ENCODE measurements at places on chromosomes 6 and 20. TPM values are rescaled to one million over a fixed set of nuclear protein-coding genes. Genes with fewer than 3 reads are reported as not detected.

DNA sequence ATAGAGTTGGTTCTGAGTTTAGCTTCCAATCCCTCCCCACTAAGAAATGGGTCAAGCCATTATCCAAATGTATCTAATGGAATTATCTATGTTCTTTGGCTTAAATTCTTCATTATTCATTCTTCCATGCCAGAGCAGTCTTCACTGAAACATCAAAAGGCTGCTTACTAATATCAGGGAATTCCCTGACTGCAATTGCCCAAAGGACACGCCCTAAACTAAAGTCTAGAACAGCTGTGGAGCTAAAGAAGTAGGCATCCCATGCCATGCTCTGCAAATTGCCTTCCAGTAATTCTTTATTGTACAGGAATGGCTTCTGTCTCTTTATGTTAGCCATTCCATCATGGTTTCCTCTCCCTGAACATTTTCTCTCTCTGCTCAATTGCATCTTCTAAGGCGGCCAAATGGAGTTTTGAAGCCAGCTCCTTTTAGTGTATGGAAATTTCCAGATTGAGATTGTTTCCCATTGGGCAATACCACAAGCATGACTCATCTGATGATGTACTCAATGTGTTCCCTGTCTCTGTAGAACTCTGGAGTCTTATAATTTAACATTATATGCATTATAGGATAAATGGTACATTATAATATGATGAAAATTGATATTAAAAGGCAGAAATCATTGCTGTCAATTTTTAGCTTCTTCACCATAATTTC, 28.8 kb upstream of the TSHZ2 start:
- peak; percentile 16 for DNase-seq

DNA sequence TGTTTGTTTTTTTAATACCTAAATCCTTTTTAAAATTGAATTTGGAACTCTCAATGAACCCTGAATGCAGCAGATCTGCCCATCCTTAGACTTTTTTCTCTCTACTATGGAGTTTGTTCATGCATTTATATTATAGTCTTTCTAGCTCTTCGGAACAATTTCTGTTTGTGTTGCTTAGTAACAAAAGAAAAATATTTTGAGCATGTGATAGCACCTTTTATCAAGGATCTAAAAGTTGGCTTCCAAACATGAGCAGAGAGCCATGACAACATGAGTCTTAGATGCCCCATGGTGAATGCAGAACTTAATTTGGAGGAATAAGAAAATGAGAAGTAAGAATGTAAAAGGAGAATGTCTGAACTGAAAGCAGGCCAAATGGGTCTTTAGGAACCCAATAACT, 133.7 kb downstream of the EDN1 start:
- DNase-seq = peak; percentile 17

GRCh38 chr6:141580988-141581552, 551.7 kb upstream of the GJE1 start:
- DNase-seq = peak; percentile 80

DNA sequence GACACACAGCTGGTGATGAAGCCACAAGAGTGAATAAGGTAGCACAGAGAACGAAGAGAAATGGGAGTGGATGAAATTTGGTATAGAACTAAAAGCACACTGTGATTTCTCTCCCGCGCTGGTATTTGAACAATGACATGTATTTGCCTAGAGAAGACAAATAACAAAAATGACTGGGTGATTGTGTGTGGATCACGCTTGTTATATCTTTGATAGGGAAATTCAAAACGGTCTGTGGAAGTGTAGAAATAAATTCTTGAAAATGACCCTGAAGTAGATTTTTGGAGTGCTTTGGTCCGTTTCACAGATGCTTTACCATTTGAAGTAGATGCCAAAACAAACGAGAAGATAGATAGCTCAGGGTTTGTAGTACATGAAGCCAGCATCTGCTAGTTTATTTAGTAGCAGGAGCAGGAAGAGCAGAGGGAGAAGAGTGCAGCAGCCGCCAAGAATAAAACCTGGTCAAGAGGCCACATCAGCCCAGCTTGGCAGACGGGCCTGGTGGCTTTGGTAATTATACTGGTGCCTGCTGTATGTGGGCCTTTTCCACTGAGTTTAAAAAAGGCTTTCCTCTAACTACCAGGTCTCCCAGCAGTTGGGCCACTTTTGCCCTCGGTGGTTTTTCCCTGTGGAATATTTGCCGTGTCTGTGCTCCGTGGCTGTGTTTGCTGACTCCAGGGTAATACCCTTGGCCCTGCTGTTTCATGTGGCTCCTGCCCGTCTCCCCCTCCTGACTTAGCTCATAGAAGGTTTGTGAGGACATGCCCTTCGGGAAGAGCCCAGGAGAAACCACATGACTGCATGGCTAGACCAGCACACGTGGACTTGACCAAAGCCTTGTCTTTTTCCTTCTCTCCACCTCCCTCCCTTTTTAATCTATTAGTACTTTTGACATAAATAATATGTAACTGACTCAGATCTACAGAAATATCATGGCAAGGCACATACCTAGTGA, 294.0 kb downstream of the SOX4 start:
- DNase-seq = peak; percentile 85

DNA sequence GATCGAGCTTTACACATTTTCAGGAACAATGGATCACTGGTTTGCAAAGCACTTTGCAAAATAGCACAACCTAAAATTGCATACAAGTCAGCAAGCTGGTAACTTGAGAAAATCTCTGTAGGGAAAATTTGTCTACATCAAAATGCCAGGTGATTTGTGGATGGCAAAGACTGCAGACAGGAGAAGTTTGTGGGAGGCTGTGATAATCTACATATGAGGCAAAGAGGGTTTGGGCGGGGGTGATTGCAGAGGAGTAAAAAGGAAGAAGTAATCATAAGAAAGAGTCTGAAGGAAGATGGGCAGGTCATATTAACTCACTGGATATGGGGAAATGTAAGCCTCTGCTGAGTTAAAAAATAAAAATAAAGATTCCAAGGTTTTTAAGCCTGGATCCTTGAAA, 166.3 kb upstream of the STXBP5 start:
- DNase-seq = no peak

DNA sequence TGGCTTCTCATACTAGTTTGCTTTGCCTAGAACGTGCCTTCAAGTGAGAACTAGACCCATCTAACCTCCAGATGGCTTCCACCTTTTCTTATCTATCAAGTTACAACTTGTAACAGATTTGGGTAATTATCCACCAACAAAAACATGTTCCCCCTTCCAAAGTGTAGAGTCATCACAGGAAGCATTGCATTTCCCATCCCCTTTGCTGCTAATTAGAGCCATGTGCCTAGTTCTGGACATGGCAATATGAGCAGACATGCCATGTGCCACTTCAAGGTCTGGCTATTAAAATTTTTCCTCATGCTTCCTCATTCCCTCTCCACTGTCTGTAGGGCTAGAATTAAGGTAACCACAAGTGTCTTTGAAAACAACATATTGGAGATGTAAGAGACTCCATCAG, 814.4 kb downstream of the TENT5A start:
- no peak for DNase-seq

- no peak for DNase-seq
Observed at GRCh38 chr6:53928641-53929040, 133.8 kb downstream of the LRRC1 start.

GRCh38 chr20:1331801-1332453, 3.0 kb upstream of the SDCBP2 start:
- DNase-seq = no peak

DNA sequence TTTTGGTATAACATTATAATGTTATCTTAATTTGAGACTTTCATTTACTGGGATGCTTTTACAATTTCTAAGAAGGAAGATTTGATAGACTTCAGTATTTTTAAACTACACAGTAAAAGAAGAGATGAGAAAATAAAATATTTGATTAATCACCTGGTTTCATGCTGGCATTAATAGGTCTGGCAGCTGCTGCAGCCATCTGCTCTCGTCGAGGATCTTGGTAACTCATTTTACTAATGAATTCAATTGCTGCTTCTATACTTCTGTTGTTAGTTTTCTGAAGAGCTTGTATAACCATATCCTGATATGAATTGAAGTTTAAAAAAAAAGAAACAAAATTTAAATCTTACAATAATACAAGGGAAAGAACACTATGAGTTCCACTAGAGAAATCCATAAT, 23.0 kb downstream of the LATS1 start:
- no peak for DNase-seq

GRCh38 chr6:23659125-23659524, 466.9 kb upstream of the NRSN1 start:
- no peak for DNase-seq

DNA sequence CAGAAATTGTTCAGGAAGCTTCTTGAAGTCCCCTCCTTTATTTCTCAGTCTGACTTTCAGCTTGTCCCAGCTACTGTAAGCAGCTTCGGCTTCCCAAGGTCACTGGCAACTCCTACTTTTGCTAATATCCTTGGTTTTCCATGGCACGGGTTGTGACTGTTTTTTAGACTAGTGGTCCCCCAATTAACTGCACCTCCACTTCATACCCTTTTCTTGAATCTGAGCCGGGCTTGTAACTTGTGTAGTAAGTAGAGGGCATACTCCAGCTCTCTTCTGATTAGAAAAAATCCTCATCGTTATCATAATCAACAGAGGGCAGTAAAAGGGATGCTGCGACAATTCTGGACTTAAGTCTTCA, 162.3 kb upstream of the TNFAIP3 start:
- no peak for DNase-seq

DNA sequence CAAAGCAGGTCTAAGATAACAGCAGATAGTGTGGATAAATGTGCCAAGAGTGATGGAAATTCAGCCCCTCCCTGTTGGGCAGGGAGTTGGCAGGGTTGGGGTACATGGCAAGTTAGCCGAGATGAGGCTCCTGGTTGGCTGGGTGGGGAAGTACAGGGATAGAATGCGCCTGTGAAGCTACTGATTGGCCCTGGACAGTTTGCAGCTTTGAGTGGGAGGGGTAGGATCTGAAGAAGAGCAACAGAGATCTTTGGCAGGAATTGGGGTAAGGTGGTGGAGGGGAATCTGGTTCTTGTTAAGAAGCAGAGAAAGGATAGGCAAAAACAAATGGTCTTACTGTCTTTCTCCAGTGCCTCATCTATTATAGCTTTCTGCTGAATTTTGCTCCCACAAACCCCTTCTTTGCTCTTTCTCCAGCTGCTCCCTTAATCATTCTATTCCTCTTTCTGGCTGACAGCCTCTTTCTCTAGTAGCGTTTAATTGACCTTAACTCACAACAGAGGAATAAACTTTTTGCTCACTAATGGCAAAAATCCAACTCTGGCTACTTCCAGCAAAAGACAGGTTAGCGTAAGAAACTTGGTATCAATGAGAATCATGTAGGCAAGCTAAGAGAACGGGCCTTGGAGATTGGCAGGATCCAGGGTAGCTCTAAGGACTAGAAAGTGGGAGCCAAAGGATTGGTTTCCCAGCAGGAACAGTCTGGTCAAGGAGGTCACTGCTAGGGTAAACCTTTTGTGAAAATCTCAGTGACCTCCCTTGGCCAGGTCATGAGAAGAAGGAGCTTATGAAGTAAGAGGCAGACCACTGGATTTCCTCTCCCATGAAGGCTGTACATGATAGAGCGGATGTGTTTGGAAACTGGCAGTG, 86.3 kb upstream of the CARMIL1 start:
- peak; percentile 93 for DNase-seq

GRCh38 chr20:64214952-64215351, 40.6 kb upstream of the PCMTD2 start:
- DNase-seq = no peak

DNA sequence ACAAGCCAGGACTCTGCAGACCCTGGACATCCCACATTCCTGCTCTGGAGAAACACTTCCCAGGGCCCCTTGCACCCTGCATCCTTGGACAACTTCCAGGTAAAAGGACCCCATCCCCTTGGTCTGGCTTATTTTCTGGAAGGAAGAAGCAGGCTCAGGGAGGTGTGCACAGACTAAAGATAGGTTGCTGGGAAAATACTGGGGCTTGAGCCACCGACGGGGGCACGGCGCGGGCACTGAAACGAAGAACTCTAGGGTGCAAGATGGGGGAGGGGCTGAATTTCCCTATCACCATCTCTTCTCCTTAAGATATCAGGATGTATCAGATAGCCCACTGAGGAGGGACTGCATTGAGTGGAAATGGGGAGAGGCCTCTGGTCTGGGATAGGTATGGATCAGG, 805 bp downstream of the FRS3 start:
- DNase-seq = no peak

Gene SALL4
- total RNA-seq = 0.36 TPM

Gene CRISP1
- total RNA-seq = not detected

Gene ANKEF1
- total RNA-seq = 0.65 TPM

Gene SLC22A1
- 0.09 TPM for total RNA-seq

Gene LAMA5
- total RNA-seq = 5.6 TPM

Data from fibroblast of the aortic adventitia (primary cell).